Activated T-cell treated with anti-CD3 and anti-CD28 coated beads for 1 hour (primary cell): ENCODE measurements at places on chromosomes 5 and 9.

DNA sequence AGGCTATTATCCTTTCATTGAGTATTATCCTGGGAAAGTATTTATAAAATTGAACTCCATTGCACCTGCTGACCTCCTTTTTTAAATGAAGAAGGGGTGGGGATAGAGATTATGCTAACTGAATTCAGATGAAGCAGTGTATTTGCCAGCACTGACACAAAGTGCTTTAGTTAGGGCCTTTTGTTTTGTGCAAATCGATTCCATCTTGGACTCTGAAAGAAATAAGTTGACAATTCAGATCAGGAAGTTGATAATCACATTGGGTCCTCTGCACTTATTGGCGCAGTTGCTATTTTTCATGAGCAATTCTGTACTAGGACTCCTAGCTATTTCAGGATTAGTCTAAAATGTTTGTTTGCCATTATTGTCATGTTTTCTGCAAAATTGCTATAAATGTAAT, 101.6 kb upstream of the FSD1L start:
- no peak for DNase-seq

GRCh38 chr9:120928483-120929228, 2.1 kb upstream of the TRAF1 start:
- DNase-seq = peak; percentile 33

- no peak for DNase-seq
Observed at GRCh38 chr9:74784506-74784905, 103.2 kb downstream of the TRPM6 start.

DNA sequence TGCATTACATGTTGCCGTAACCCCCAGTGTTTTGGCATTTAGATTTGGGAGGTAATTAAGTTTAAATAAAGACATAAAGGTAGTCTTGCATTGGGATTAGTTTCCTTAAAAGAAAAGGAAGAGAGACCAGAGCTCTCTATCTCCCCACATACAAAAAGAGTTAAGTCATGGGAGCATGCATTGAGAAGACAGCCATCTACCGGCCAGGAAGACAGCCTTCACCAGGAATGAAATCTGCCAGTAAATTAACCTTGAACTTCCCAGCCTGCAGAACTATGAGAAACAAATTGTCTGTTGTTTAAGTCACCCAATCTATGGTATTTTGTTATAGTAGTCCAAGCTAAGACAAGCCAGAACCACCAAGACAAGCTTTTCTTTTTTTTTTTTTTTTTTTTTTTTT, 567.0 kb upstream of the CDH18 start:
- no peak for DNase-seq

GRCh38 chr5:170221327-170221741, 11.5 kb upstream of the C5orf58 start:
- DNase-seq = no peak

GRCh38 chr9:22217254-22217653, 208.1 kb upstream of the CDKN2B start:
- DNase-seq = no peak

DNA sequence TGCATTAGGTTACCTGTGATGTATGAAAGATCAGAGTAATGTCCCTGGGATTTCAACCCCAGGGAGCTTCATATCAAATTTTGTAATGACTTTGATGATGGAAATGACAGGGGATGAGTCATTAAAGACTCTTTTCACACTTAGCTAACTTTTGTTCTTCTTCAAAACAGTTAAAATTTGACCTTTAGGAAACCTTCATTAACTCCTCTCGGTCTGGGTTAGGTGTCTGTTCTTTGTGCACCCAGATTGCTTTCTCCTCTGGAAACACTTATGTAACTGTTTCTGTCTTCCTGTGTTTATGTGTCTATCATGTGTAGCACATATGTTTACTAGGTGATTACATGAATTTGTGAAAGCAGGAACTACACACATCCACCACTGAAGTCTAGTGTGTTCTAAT, 1.6 kb downstream of the SRFBP1 start:
- no peak for DNase-seq

DNA sequence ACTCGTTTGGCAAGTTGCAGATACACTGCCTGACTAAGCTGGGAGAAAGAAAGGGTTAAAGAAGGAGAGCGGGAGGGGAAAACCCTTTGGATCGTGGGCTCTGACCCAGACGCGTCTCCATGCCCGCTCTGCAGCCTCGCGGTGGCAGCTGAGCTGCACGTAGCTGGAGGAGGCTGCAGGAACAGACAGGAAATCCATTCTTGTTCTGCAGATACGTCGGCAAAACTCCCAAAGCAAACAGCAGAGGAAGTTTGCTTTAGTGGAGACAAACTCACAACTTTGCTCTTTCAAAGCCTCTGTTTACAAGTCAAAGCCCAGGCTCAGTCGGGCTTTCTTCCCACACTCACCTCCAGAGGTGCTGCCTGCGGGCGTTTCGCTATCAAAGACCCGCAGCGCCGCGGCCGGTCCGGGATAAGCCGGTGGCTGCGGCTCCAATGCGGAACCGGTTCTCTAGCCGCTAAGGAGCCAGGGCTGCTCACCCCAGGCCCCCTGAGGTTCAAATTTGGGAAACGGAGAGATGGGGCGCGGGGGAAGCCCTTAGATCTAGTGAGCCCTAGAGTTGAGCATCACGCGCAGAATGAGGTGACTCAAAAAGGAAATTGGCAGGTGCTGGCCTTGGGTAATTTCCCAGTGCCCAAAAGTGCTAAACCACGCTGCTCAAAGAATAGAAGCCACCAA, 60.7 kb downstream of the MAT2B start:
- DNase-seq = no peak

DNA sequence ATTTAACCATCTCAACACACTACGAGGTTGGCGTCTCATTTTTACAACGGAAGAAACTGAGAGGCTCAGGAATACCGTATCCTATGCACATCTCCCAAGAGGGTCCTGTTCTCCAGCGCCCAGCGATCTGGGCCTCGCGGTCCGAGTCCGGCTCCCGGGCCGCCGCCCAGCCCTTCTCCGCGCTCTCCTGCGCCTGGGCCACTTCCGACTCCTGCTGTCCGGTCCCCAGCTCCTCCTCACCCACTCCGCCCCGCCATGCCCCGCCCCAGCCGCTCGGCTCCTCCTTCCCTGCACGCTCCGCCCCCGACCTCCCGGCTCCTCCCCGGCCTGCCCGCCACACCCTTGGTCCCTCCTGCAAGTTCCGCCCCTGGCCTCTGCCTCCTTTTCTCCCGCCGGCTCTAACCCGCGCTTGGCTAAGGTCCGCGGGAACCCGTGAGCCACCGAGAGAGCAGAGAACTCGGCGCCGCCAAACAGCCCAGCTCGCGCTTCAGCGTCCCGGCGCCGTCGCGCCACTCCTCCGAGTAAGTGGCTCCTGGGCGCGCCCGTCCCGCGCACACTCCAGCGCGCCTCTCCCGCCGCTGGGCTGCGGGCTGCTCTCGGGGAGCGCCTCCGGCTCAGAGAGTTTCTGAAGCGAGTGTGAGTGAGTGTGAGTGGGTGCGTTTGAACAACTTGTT, 87.3 kb upstream of the TNFAIP8 start:
- DNase-seq = peak; percentile 90

DNA sequence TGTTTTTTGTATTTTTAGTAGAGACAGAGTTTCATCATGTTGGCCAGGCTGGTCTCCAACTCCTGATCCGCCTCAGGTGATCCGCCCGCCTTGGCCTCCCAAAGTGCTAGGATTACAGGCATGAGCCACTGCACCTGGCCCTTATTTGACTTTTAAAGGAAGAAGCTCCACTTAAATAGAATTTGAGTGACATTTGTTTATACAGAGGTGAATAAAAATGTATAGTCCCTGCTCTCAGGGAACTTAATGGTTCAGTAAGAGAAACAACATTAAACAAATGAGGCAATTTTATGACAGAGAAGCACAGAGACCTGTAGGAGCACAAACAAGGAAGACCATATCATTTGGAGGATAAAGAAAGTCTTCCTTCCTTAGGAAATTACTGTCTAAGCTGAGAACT, 65.7 kb downstream of the C9orf152 start:
- no peak for DNase-seq

DNA sequence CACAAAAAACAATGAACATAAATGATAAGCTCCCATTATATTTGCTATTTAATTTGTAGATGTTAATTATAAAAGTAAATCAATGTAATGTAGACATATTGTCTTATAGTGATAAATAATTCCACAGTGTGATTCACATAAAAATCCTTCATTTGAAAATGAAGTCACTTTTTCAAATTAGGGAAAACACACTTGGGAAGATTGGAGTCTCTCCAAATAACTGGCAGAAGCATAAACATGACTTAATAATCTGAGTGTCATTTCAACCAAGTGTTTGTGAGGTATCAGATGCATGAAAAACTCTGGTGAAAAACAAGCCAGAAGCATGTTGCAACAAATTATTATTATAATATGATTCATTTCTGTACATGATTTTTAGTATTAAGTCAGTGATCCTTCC, 102.2 kb downstream of the CETN3 start:
- DNase-seq = no peak

- no peak for DNase-seq
Observed at GRCh38 chr5:88470745-88471144, 202.1 kb upstream of the TMEM161B start.

DNA sequence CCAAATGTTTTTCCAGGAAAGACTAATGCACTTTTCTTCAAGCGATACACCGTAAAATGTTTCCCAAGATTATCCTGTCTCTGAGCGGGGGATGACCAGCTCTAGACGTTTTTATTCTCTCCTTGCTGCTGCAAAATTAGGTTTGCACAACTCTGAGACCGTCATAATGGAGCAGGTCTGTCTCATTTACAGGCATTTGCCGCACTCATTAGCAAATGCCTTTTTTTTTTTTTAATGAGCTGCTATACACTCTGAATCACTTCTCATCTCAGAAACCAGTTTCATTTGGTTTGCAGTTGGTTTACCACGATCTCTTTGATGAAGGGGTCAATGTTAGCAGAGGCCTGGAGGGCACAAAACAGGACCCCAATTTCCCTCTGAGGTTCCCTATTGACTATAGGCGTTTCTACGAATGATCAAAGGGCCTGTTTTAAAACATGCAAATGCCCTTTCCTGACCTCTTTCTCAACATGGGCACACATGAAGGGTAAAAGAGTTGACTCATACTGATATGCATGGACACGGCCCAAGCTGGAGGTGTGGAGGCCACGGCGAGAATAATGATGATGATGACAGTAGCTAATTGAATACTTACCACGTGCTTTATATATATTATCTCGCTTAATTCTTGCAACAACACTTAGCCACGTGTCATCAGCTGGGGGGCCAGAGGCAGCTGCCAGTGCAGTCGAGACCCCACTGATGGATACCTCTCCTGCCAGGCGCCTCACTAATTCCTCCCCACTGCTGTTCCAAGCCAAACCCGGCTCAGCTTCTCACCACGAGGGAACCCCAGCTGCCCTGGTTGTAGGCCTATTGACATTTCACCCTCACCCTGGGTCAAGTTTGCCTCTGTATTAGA, 89.9 kb upstream of the PTCH1 start:
- no peak for DNase-seq

DNA sequence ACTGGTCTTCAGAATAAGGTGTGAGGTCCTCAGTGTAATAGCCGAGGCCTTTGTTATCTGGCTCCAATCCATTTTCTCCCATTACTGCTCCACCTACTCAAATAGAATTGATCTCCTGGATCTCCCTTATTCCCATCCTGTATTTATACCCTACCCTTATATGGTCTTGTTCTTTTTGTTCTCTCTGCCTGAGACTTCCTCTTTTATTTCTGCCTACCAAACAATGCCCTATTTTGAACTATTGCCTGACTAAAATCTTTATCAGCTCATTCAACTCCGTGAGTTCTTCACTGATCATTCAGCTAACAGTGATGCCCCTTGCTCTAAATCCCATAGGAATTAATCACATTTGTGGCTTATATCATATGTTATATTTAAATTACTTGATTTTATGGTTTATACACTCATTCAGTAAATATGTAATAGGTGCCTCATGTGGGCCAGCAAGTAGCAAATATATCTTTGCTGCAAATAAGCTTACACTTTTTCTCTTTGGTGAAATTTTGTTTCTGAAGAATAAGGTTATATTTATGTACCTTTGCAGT, 417.5 kb upstream of the MEF2C start:
- no peak for DNase-seq

DNA sequence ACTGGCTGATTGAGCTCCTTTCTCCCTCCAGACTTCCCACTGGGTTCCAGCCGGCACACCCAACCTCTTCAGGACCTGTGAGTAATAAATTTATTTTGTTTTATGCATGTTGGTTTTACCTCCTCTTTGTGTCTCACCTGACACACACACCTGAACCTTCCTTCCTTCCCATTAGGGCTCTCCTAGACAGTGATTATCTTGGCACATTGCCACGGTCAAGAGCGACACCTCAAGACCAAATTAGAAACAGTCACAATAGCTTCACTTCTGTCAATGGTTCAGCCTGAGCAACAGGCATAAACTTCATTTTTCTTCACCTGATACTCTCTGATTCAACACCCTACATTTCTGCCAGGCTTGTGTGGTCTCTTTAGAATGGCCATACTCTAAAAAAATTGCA, 296.3 kb upstream of the SMARCA2 start:
- DNase-seq = no peak

DNA sequence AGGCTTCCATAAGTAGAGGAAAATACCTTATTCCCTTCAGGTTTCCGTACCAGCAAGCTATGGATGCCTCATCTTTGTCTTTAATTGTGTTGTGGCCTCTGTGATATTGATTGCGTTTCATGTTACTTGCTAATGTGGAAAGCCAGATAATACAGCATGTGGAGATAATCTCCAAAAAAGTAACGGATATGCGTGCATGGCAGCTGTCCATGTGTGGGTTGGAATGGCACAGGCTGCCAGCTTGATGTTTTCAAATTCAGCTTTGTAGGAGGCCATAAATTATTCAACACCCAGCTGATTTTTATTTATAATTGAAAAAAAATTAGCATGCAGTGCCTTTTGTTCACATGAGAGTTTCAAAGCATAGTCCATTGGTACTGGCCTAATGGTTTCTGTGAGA, 144.9 kb downstream of the GIN1 start:
- no peak for DNase-seq

- DNase-seq = no peak
Observed at GRCh38 chr5:31656806-31657205, 17.9 kb downstream of the PDZD2 start.

GRCh38 chr9:137988701-137989100, 111.1 kb downstream of the CACNA1B start:
- no peak for DNase-seq

DNA sequence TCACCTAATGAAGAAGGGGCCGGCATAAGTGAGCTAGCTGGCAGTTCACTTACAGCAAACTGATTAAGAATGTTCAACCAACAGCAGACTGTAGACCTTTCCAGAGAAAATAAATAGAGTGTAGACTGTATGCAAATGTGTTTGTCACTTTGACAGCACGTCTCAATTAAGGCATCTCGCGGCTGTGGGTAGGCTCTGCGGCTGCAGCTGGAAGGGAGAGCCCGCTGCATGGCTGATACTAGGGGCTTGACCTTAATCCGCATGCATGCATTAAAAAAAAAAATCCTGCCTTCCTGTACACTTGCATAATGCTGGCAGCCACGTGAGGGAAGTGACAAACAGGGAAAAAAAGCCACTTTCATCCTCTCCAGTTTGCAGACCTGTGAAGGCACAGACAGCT, 82.3 kb downstream of the CRB2 start:
- no peak for DNase-seq

GRCh38 chr9:37908698-37909186, 4.8 kb upstream of the SLC25A51 start:
- no peak for DNase-seq

- DNase-seq = no peak
Observed at GRCh38 chr5:164532235-164532900, 1026.9 kb downstream of the MAT2B start.

GRCh38 chr9:78871452-78872331, 574.8 kb downstream of the PSAT1 start:
- DNase-seq = no peak

- DNase-seq = no peak
Observed at GRCh38 chr9:20191228-20191840, 402.5 kb upstream of the SLC24A2 start.

- DNase-seq = no peak
Observed at GRCh38 chr9:72882117-72882775, 70.6 kb downstream of the ALDH1A1 start.
